ENCODE measurements at places on chromosomes 5 and 9.

DNA sequence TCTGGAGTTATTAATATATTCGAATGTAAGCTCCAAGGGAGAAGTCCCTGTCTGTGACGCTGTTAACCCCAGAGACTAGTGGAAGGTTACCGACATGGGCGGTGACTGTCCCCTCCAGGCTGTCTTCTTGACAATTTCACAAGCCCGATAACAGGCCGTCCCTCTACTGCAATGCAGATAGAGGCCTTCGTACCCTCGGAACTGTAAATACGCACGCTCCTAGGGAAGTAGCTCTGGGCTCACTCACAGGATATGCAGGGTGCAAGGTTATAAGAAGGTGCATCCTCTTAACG, 680 bp upstream of the RFK start:
- DNase-seq: no peak

DNA sequence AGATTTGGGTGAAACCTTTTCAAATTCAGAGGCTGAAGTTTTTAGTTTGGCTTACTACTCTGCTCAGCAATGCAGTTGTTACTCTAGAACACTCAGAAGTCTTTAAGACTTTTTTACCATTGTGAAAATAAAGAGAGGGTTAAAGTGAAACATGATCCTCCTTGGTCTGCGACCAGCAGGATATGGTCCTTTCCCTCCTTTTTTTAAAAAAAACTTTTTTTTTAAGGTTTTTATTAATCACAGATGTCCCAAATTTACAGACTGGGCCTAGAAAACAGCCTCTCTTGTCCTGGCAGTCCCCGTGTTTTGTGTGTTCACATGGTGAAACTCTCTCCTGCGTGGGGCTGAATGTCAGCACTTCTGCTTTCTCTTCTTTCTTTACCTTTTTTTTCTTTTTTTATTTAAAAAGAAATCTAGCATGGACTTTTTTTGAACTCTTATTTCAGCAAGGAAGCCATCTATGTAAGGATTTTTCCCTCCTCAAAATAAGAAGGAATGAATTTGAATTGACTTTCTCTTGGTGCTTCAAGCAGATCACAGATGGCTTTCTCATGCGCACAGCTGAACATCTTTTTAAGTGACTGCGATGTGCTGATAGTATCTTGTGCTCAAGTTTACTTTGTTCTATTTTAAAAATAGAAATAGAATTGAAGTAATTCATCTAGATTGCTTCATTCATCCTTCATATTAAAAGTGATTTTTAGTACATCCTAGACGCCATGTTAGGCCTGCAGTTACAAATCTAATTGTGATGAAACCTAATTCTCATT, 128.7 kb upstream of the OTULINL start:
- DNase-seq: peak; percentile 45

DNA sequence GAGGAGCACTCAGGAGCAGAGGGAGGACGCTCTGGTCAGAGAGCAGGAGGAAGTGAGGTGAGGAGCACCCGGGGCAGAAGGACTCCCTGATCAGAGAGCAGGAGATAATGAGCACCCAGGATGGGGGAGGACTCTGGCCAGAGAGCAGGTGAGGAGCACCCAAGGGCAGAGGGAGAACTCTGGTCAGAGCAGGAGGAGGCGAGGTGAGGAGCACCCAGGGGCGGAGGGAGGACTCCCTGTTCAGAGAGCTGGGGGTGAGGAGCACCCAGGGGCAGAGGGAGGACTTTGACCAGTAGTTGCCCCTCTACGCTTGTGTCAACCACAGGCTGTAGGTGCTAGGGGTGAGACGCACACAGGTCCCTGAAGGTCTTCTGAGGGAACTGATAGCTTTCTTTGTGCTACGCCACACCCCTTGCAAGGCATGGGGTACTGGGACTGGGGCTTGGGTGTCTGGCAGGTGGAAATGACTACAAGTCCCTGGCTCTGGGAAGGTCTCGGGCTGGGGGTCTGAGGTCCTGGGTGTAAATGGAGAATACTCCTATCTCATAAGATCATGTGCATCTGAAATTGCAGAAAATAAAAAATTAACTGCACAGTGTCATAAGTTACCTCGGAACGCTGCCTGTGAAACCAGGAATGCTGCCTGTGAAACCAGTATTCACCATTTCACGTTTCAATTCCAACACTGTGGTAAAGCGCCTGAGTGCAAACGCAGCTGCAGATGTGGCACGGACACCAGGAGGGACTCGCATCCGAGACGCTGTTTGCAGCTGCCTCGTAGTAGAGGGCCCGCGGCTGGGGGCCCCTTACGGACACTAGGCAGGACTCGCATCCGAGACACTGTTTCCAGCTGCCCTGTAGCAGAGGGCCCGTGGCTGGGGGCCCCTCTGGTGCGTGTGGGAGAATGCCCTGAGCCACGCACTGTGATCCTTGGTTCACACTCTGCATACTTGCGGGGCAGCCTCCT, 27.0 kb upstream of the SLC6A3 start:
- no peak for DNase-seq

DNA sequence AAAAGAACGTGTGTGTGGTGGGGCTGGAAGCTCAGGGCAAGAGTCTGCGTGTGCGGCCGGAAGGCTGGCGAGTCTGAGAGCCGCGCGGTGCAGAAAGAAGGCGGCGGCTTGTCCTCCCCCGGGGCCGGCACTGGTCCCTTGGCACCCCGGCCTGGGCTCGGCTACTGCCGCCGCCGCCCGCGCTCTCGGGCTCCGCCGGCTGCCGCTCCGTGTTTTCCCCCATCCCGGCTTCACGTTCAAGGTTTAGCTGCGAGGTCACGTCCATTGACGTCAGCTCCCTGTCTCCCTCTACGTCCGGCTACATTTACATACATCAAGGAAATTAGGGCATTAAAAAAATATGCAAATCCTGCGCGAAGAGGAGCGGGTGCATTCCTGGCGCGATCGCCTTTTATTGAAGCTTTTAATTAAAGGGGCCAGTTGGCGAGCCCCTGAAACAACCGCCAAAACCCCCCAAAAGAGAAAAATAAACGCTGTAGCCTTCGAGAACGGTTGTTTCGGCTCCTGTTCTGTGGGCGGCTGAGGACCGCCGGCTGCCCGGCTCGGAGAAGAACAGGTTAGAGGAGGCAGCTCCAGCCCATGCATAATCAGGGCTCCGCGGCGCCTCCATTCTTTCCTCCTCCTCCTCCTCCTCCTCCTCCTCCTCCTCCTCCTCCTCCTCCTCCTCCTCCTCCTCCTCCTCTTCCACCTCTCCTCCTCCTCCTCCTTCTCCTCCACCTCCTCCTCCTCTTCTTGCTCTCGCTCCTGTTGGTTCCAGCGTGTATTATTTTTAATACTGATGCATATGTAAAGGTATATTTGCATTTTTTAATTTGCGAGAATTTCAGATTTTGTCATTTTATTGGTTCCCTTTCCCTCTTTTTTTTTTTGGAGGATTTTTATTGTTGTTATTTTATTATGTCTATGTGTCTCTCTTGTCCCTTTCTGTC, 207.0 kb downstream of the MEF2C start:
- peak; percentile 81 for DNase-seq

DNA sequence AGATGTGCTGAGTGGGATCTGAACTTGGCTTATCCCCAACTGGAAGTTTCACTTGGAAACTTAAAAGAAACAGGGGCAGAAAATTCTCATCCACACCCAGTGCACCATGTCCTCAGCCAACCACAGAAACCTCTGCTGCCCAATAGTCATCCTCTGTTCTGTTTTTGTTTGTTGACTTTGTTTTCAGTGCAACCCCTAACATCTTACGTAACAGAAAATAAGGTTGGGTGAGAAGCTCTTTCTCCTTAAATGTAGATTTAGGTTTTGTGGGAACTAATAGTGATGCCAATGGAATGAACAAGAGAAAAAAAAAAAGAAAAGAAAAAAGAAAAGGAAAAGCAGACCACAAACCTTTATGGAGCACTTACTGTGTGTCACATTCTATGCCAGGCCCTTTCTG, 262.8 kb downstream of the PAPPA start:
- DNase-seq: no peak

GRCh38 chr5:116090302-116090701, 5.5 kb downstream of the COMMD10 start:
- no peak for DNase-seq

DNA sequence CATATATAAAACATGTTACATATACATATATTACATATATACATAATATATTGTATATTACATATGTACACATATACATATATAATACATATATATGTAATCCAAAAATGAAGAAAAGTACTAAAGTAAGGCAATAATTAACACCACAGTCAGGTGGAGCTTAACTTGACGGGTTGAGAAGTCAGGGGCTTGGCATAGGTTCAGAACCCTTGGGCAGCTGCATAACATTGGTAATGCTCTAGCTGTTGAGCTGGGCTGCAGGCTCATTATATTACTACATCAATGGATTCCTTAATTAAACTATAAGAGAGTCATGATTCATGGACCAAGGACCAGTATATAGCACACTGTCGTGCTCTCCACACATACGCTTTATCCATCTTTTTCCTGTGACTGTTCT, 435.2 kb upstream of the ADAMTS16 start:
- DNase-seq: no peak

- DNase-seq: no peak
These were observed 133.5 kb downstream of the MED27 start for GRCh38 chr9:131946180-131946579.

GRCh38 chr5:11803436-11803835, 100.8 kb downstream of the CTNND2 start:
- no peak for DNase-seq

- DNase-seq: no peak
These were observed 27.4 kb downstream of the SRD5A1 start for GRCh38 chr5:6660688-6661087.

- no peak for DNase-seq
These were observed 104.2 kb downstream of the TRIM32 start for GRCh38 chr9:116791326-116791725.

- DNase-seq: no peak
These were observed 375.1 kb upstream of the ST8SIA4 start for GRCh38 chr5:101278011-101278687.

DNA sequence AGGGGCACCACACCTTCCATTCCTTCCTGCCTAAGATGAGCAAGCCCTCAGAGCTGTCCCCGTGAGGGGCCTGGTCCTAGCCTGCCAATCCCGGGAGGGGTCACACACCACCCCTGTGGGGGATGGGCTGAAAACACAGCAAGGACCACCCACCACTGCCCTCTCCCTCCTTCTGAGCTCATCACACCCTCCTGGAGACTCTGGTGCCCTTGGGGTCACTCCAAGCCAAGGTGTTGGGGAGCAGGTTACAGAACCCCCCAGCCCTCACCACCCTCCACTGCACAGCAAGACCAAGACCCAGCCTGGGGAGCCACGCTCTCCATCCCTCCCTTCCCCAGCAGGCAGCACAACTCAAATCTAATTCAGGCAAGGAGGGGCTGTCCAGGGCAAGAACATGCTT, 60.5 kb upstream of the PPP1R26 start:
- no peak for DNase-seq

DNA sequence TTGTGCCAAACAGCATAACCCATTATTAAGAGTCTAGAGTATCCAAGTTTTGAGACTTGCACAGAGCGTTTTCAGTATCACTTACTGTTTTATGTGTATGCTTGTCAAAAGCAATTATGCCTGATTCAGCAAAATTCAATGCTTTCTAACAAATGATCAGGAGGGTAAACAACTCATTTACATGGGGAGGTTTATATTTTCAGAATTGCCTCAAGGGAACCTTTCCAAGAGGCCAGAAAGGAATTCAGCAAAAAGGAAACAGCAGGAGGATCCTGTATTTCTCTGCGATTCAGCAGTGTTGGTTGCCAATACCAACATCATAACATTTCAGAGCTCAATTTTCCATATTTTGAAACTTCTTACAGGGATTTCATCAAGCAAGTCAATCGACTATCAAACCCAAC, 69.3 kb upstream of the DAB2 start:
- DNase-seq: no peak

- peak; percentile 72 for DNase-seq
These were observed 4.1 kb upstream of the PDGFRB start for GRCh38 chr5:150159741-150160179.

- no peak for DNase-seq
These were observed 121.5 kb downstream of the CAMK4 start for GRCh38 chr5:111345731-111346130.

GRCh38 chr5:56211298-56211865, 21.7 kb downstream of the ANKRD55 start:
- DNase-seq: peak; percentile 21

GRCh38 chr5:96662725-96663518, 746 bp downstream of the CAST start:
- DNase-seq: peak; percentile 92

GRCh38 chr9:127154390-127155191, 32.2 kb upstream of the ANGPTL2 start:
- DNase-seq: no peak

DNA sequence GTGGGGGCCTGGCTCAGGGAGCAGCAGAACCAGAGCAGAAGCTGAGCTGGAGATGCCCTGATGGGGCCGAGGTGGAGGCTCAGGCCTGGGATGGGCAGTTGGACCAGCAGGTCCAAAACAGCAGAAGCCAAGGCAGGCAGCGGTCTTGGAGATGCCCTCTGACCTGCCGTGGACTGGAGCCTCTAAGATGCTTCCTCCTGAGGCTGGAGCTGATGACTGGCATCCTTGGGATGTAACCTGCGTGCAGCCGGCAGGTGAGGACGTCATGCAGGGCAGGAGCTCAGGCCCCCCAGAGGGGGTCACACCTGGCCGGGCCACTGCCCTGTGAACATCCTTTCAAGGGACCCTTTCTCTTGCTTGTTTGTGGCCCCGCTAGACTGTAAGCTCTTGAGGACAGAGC, 162.0 kb downstream of the RGS3 start:
- DNase-seq: no peak

DNA sequence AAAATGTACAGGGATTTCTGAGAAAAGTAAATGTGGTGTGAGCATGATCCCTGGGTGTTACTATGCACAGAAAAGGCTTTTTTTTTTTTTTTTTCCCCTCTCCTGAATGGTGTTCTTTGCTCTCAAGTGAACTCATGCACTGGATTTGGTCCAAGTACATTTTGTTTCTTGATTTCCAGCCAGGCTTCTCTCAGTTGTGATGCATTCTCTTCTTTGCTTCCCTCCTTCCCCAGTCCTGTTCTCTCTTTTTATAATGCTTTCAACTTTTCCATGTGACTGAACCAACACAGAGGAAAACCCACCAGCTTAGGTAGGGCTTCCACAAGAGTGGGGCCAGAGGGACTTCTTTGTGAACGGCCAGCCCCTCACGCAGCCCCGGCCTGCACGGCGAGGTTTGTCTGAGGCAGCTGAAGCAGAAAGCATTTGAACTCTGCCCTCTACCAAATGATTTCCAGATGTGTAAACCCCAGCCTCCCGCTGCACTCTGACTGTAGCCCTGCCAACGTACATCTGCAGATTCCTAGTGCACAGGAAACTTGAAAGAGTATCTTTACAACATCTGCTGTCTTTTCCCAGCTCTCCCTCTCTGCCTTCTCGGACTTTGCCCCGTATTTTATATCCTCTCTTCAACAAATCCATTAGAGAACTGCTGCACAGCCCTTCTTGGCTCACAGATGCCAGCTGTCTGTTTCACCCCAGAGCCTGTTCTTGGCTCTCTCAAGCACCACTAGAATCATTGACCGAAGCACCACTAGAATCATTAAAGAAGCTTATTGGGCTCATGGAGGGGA, 71.8 kb upstream of the CD180 start:
- DNase-seq: peak; percentile 85

- DNase-seq: no peak
These were observed 149.8 kb upstream of the RAPGEF1 start for GRCh38 chr9:131889437-131890251.

GRCh38 chr5:98308960-98309359, 464.5 kb upstream of the RGMB start:
- no peak for DNase-seq
